Endothelial cell (in vitro differentiated cells): ENCODE measurements at places on chromosomes 13 and 19.

DNA sequence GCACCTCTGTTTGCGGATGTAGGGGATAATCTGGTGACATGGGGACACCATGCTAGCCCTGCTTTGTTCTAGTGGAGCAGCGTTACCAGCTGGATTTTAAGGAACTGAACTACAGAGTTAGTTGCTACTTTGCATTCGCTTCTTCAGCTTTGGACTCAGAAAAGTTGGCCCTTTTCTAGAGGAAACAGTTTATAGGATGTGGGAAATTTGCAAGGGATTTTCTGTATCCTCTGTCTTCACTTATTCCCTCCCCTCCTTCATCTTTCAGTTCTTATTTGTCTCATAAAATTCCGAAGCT is 2.1 kb downstream of the GATAD2A start:
- DNase-seq: no peak

DNA sequence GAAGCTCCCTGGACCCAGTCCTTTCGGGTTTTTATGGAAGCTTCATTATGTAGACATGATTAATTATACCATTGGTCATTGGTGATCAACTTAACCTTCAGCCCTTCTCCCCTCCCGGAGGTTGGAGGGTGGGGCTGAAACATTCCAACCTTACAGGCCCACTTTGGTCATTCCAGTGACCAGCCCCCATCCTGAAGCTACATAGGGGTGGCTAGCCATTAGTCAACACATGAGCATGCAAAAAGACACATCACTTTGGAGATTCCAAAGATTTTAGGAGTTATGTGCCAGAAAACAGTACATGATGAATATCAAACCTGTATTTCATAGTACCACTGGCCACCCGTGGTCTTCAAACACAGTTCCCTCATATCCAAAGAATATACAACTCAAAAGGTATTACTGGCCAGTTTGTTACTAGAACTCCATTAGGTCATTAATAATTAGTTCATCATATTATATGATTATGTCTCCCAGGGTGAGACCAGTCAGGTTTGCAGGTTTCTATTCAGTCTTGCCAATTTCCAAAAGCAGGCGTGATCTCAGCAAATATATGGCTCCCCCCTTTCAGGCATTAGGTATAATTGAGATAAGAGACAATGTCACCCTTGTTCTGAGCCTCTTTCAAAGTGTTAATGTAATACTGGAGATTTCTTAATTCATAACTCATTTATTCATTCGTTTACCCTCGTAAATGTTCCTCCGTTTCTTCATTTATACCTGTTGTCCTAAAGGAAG is 11.1 kb downstream of the PPP5C start:
- no peak for DNase-seq

- no peak for DNase-seq
These were observed 626.1 kb downstream of the DACH1 start for GRCh38 chr13:71240911-71241310.

DNA sequence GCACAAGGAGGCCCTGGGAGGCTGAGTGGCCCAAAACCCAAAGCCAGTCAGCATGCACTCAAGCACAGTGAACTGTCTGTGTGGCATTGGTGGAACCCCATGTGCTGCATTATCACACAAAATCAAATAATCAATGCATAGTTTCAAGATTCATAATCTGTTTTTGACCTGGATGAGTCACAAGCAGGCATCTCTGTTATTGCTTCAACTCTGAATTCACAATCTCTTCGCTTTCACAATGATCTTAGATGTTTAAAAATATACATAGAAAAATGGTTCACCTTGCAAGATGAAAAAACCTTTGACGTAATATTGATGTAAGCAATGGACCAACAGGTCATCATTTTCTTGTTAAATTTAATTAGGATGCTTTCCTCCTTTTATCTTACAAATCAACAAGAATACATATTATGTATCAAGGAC is 455.4 kb downstream of the IRS2 start:
- DNase-seq: no peak

DNA sequence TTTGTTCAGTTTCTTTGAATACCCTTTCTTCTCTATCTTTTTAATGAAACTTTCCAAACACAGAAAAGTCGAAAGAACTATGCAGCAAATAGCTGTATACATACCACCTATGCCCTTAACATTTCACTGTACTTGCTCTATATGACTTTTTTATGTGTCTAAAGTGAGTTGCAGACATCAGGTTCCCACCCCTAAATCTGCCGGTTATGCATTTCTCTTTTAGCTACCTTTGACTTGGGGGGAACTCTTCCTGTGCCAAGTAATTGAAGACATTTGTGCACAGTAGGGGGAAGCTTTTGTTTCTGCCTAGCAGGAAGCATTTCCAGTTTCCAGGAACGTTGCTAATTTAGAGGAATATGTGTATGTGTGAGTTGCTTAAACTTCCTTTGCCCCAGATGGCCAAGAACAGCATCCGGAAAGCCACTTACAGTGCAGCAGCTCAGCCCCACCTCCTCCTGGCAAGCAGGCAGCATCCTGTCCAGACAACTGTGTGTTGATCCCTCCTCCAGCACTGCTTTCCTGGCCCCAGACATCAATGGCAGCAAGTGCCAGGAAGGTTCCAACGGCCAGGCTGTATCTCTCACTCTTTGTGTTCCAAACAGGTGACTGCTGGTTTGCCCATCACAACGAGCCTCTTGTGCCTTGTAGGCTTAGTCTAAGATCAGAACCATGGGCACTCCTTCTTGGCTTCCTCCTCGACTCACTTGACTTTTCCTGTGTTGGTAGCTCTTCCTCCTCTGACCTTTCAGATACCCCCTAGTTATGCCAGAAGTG is 14.7 kb upstream of the GRAMD1A start:
- DNase-seq: peak; percentile 58

- DNase-seq: no peak
These were observed 274.5 kb downstream of the LMO7 start for GRCh38 chr13:75910591-75910990.

GRCh38 chr13:73820285-73820684 is 313.9 kb downstream of the KLF12 start:
- no peak for DNase-seq

- DNase-seq: peak; percentile 61
These were observed 30.3 kb downstream of the CRYL1 start for GRCh38 chr13:20495087-20496023.

DNA sequence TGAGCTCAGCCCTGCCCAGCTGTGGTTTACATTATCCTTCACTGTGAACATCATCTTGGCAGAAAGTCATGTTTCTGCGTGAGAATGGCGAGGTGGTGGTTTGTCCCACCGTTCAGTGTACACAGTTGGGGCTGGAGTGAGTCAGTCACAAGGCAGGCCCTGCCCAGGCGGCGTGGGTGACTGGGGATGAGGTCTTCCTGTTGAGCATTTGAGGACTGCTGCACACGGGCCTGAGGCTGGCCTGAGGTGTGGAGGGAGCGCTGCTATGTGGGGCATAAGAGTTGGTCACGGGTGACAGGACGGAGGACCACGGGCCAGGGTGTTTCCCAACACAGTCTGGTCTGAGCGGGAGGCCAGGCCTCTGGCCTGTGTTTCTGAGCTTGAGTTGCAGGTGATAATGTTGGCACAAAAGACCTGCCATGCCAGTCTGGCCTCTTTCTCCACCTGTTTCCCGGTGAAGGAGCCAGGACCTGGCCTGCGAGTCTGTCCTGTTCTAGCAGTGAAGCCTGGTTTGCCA is 13.4 kb upstream of the C19orf33 start:
- DNase-seq: no peak

DNA sequence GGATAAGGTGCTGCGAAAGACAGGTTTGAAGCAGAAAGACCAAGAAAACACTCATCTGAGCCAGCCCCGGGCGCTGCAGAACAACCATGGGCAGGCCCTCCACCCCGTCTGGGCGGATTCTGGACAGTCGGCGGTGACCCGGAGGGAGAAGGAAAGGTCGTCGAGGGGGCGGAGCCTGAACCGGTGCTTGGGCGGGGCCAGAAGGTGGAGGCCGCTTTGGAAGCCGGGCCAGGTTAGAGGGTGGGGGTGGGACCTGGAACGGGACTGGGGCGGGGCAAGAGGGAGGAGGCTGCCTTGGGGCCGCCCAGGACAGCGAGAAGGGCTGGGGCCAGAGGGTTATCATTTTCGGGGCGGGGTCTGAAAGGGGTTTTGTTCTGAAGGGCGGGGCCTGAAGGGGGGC is 5.0 kb upstream of the ZNF765 start:
- no peak for DNase-seq

DNA sequence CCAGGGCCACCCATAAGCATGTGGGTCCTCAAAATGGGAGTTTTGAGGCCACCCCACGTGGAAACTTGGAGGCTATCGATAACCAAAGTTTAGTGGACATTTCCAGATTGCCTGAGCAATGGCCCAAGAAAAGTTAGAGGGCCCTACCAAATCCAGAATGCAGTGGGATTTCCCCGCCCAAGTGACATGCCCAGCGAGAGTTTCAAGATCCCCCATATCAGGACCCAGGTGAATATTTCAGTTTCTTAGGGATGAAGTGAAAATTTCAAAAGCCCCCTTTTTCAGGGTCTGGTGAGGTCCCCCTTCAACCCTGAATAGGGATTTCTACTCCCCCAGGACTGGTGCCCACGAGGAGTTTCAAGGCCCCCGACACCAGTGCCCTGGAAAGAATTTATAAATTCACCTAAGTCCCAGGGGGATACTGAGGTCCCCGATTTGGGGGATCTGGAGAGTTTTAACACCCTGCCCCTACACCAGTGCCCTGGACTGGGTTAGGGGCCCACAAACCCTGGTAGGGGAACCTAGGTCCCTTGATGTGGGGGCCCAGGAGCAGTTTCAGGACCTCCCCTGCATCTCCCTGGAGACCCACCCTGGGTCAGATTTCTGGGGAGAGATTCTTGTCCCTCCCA is 695 bp downstream of the BST2 start:
- DNase-seq: no peak

GRCh38 chr13:20969182-20969581 is 66.6 kb upstream of the XPO4 start:
- DNase-seq: no peak

DNA sequence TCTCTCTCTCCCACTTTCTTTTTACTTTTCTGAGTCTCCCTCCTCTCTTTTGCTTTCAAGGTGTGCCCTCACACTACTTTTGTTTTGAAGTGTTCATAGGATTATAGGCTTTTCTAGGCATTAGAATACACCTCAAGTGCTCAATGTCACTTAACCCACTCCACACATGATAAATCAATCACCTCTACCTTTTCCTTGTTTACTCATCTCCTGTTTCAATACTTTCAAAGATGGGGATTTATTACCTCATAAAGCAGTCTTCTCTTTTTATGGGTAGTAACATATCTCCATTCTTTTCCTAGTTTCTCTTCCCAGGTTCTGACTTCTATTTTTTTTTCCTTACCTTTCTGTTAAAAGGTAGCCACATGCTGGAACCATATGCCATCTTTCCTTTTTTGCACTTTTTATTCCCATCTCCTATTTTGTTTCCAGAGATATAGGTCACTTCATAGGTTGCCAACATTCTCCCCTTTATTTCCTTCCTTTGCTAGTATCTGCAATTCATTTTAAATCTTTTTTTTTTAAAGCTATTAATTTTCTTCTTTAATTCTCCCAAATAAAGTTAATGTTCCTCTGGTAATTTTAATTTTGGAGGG is 137.6 kb upstream of the SLC10A2 start:
- no peak for DNase-seq

GRCh38 chr13:112254061-112254818 is 121.9 kb upstream of the SPACA7 start:
- DNase-seq: no peak

- DNase-seq: no peak
These were observed 77.5 kb downstream of the C13orf42 start for GRCh38 chr13:51033421-51034185.
